ENCODE measurements at places on chromosomes 16 and 17.

DNA sequence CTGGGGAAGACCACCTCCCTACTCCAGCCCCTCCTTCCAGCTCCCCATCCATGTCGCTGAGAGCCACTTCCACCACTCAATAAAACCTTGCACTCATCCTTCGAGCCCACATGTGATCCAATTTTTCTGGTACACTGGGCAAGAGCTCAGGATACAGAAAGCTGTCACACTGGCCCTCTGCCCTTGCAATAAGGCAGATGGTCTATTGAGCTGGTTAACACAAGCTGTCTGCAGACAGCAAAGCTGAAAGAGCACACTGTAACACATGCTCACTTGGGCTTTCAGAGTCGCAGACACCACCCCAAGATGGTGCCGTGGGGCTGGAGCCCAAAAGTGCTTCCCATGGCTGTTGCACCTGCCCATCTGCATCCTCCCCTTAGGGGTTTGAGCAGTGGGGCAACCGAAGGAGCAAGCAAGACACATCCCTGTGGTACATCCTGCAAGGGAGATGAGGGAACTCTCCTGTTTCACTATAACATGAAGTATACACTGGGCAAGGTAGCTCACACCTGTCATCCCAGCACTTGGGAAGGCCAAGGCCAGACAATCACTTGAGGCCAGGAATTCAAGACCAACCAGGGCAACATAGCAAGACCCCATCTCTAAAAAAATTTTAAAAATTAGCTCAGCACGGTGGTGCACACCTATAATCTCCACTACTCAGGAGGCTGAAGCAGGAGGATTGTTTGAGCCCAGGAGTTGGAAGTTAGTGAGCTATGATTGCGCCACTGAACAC lies 52.8 kb upstream of the C17orf78 start:
- no peak for DNase-seq

GRCh38 chr16:84603140-84603816 lies 14.6 kb downstream of the COTL1 start:
- no peak for DNase-seq

DNA sequence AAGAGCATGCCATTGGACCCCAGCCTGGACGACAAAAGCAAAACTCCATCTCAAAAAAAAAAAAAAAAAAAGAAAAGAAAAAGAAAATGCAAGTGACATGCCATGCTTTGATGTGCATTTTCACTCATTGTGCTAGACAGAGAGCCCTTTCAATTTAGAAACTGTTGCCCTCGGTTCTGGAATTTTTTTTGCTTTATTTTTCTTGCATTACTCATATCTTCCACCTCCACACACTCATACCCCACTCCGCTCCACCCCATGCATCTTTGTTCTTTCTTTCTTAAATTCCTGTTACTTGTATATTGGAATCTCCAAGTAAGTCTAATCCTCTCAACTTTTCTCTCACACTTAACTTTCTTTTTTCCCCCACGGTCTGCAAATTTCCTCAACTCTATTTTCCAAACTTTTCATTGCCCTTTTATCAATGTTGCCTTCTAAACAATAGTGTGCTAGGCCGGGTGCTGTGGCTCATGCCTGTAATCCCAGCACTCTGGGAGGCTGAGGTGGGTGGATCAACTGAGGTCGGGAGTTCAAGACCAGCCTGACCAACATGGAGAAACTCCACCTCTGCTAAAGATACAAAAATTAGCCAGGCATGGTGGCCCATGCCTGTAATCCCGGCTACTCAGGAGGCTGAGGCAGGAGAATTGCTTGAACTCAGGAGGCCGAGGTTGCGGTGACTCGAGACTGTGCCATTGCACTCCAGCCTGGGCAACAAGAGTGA lies 16.8 kb upstream of the SUZ12 start:
- DNase-seq: no peak

DNA sequence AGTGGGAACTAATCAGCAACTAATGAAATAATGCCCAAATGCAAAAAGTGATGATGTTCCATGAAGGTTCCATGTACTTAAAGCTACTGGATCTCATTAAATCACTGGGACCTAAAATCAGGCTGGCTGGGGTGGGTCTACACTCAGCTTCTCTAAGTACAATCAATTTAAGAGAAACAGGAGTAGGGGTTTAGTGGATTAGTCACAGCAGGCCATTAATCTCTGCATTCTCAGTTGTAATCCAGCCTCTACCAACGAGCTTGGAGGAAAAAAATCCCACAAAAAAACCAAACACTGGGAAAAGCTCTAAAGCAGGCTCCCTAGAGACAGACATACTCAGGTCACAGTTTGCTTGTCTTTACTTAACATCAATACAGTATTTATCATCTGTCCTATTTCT lies 15.0 kb downstream of the CA10 start:
- no peak for DNase-seq

DNA sequence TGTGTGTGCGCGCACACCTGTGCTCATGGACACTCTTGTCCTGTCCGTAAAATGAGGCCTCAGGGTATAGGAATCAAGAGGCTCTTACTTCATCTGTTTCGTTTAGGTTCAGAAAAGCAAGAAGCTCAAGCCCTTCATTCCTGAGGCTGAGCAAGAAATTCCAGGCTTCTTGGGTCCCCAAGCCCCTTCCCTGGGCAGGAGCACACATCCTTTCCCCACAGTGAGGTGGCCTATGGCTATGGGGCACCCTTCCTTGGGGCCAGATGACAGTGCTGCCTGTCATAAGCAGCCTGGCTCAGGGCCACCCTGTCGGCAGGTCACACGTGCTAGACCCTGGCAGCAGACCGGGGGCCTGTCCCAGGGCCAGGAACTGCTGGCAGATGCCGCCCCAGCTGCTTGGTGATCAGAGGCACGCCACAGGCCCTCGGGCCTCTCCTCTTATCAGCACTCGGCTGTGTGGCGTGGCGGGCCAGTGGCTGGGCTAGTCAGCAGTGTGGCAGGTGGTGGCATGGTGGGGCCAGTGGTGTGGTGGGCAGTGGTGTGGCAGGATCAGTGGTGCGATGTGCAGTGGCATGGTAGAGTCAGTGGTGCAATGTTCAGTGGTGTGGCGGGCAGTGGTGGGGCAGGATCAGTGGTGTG lies 50.2 kb downstream of the NKD1 start:
- DNase-seq: no peak

DNA sequence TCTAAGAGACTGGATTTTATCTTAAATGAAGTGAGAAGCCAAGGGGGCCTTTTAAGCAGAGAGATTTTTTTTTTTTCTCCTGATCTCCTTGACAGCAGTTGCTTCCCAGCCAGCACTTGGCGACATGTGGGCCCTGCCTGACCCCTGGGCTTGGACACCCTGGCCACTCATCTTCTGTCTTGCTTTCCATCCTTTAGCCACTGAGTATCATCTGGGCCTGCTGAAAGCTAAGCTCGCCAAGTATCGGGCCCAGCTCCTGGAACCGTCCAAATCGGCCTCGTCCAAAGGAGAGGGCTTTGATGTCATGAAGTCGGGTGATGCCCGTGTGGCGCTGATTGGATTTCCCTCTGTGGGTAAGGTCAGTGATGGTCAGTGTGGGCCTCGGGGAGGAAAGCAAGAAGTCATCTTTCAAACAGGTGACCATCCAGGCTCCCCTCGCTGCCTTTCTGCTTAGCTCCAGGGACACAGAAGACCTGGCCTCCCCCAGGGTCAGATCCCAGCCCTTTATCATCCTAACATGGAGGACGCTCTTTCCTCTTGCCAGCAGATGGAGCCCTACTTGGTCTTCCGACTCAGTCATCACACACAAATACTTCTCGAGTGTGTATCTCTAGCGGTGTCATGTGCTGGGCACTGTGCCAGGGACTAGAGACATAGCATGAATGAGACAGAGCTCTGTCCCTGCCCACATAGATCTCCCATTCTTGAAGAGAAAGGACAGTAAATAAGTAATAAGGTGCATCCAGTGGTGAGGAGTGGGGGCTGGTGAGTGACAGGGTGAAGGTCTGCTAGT lies 6.1 kb downstream of the DRG2 start:
- DNase-seq: no peak

DNA sequence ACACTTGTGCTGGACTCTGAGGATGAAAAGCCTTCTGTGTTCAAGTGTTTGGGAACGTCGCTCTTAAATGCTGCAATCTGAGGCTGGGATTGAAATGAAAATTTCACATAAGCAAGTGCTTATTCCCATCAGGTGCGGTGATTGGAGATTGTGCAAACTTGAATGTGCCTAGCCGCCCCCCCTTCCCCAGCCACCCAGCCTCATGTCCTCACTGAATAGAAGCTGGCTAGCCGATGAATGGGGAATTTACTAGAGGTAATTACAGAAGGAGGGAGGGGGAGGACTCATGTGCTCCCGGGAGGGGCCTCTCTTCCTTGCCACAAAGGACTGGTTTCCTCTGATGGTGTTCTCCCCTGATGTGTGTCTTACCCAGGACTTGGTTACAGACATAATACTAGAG lies 544.8 kb upstream of the EEF2KMT start:
- DNase-seq: no peak

DNA sequence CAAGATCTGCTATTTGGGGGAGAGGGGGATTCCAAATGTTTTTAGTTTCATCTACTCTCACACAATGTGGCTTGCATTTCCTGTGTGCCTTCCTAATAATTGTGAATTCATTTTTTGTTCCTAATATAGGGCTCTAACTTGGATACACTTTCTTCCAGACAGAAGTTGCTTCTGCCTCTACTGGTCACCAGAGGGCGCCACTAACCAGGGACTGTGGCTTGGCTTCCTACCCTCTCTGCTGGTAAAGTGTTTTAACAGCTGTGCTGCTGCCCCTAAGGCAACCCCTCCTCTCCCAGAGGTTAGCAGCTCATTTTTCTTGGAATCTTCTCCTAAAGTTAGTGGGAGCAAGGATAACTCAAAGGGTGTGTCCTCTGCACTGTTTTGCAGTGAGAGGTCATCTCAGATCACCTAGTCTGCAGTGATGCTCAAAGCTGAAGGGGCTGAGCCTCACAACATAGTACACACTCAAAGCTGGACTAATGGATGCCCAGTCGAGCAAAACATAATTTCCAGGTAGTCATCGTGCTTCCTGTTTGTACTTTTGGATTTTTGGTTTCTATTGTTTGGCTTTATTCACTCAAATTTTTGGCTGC lies 5.0 kb upstream of the PRSS54 start:
- no peak for DNase-seq

- no peak for DNase-seq
Observed at GRCh38 chr16:27720731-27721530, 171.0 kb downstream of the KATNIP start.

DNA sequence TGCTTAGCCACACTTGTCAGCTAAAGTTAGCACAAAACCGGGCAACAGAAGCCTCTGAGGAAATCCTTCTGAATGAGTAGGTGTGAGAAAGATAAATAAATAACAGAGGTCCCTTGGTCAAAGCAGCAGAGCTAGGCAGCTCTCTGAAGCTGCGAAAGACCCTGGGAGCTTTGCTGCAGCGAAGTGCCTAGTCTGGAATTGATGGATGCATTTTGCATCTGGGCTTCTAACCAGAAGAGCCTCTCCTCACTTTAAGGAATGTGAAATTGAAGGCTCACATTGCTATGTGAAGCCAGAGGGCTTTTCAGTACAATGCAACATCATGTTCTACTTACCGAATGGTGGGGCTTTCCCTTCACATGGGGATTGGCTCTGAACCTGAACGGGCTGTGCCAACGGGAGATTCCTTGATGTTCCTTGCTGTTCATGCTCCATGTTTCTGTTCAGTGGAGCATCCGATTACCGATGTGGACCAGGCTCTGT lies 274.6 kb downstream of the HS3ST3B1 start:
- no peak for DNase-seq

DNA sequence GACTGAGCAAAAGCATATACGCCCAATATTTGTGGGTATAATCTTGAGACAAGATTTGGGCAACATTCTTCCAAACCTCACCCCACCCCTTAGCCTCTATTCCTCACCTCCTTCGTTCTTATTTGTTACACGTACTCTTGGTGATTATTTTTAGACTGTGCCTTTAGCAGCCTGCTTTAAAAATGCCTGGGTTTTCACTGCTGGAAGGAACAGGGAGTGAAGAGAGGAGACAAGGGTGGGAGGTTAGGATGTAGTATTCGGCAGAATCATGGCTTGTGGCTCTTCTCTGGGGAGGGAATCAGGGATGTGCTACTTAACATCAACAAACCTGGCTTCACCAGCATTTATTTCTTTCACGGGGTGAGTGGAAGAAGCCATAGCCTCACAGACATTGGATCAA lies 11.6 kb downstream of the ALKBH5 start:
- no peak for DNase-seq

DNA sequence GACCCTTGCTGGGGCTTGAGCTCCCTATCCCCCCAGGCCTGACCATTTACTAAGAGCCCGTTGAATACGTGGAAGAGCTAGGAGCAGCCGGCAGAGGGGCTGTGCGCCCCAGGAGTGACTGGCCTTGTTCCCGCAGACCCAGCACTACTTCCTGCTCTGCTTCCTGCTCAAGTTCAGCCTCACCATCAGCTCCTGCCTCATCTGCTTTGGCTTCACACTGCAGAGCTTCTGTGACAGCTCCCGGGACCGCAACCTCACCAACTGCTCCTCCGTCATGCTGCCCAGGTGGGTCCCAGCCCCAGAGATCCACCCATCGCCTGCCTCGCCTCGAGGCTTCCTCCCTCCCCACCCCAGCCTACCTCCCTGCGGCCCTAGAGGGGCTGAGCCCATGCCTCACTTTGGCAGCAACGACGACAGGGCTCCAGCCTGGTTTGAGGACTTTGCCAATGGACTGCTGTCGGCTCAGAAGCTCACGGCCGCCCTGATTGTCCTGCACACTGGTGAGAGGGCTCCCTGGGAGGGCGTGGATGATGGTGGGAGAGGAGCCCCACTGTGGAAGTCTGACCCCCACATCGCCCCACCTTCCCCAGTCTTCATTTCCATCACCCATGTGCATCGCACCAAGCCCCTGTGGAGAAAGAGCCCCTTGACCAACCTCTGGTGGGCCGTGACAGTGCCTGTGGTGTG lies 17.2 kb downstream of the CASKIN2 start:
- DNase-seq: no peak

- no peak for DNase-seq
Observed at GRCh38 chr17:4858068-4858881, 25.1 kb downstream of the MINK1 start.

GRCh38 chr17:80223142-80223815 lies 3.1 kb downstream of the SLC26A11 start:
- DNase-seq: no peak

GRCh38 chr17:62870030-62870541 lies 62.0 kb upstream of the MARCHF10 start:
- no peak for DNase-seq

DNA sequence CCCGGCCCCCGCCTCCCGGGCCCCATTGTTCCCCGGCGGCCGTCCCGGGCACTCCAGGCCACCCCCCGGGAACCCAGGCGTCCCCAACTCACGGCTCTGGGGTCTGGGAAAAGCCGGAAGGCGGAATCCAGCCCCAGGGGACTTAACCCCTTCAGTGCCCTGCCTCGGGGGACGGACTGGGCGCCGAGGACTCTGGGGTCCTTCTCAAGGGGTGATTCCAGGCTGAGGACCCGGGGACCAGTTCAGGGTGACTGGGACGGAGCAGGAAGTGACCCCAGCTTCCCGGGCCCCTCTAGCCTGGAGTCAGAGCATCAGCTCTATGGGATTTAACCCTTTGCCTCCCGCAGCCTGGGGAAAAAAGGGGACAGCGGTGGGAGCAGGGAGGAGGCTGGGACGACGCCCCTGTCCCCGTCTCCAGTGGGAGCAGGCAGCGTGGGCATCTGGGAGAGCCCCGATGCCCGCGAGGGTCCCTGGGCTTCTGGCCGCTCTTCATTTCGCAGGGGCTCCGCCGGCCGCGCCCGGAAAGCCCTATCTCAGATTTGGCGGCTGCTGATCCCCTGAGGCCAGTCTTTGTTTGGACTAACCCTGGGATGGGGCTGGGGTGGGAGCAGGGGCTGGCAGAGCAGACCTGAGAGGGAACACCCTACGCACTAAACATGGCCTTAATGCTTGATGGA lies at the start of gene ZNF629:
TSS of gene ZNF629 (minus strand) at position 270 of the 677 bp plus-strand sequence. CDS start 2,723 bp downstream, outside the sequence.
- no peak for DNase-seq

Measured in activated CD8-positive, alpha-beta memory T cell treated with anti-CD3 and anti-CD28 coated beads for 4 hours (primary cell).